ENCODE measurements at places on chromosomes 12 and 14.

DNA sequence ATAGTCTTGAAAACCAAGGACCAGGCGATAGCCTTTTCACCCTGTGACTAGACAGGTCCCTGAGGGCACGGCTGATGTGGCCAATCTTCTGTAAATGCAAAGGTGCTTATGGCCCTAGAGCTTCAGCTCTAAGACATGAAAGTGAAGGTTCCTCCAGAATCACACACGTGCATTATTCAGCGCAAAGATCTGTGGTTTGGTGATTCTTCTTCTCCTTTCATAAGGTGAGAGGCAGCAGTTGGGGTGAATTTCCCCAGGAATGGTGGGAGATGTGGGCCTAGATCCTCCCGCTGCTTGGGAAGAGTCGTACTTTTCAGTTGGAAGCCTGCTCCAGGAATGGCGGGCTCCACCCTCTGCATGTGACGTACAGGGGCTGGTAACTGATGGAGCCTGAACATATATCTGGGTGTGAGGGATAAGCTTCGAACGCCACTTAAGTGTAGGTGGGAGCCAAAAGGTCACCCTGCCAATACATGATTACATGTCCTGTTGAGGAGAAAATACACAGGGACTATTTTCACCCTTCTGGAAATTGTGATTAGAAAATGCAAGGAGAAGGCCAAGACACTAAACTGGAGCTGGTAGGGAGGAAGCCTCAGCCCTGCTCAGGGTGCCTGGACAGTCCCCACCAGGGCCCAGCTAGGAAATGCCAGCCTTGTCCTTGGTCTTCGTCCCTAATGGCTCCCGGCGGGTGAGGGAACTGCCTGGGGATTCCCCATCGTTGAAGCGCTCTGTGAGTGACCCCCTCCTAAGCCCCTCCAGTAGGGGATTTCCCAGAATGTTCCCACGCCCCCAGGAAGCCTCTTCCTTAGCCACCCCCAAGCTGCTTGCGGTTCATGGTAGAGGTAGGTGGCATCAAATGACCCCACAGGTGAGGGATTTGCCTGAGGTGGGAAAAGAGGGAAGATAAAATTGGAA is 17.6 kb downstream of the BATF start:
- DNase-seq, result no peak

- DNase-seq, result no peak
Measured at GRCh38 chr12:54383041-54383609, 1.4 kb downstream of the ZNF385A start.

DNA sequence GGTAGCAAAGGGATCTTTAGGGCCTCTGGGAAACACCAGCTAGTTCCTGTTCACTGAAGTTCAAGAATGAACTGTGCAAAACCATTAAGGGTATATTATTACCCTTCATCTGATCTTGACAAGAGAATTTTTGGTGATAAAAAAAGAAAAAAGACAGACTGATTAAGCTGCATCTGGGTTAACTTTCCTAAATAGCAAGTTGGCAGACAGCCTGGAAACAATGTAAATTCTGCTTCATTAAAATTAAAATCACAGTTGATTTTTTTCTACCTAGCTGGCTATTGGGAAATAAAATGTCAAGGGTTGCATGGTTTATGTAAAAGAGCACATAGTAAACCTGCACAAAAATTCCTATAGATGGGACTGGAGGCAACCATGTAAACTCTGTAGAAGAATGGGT is 126.6 kb upstream of the PRKD1 start:
- DNase-seq, result no peak

GRCh38 chr14:55192054-55192621 is 753 bp upstream of the DLGAP5 start:
- DNase-seq, result no peak

DNA sequence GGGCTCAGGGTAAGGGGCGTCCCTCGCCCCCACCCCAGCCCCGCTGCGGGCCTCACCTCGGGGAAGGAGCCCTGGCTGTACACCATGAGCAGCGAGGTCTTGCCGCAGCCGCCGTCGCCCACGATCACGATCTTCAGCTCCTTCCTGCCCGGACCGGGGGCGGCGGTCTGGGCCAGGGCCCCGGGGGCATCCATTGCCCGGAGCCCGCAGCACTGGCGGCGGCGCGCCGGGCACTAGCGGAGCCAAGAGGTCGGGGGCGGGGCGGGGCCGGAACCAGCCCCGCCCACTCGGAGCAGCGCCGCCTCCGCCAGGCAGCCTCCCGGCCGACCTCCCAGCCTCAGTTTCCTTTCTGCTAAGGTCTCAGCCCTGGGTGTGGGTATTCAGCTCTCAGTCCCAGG is at the start of gene RHOF:
RHOF (minus strand) TSS at position 249 of the 398 bp plus-strand sequence; CDS start at position 194, 55 bp downstream.
- no peak for DNase-seq

DNA sequence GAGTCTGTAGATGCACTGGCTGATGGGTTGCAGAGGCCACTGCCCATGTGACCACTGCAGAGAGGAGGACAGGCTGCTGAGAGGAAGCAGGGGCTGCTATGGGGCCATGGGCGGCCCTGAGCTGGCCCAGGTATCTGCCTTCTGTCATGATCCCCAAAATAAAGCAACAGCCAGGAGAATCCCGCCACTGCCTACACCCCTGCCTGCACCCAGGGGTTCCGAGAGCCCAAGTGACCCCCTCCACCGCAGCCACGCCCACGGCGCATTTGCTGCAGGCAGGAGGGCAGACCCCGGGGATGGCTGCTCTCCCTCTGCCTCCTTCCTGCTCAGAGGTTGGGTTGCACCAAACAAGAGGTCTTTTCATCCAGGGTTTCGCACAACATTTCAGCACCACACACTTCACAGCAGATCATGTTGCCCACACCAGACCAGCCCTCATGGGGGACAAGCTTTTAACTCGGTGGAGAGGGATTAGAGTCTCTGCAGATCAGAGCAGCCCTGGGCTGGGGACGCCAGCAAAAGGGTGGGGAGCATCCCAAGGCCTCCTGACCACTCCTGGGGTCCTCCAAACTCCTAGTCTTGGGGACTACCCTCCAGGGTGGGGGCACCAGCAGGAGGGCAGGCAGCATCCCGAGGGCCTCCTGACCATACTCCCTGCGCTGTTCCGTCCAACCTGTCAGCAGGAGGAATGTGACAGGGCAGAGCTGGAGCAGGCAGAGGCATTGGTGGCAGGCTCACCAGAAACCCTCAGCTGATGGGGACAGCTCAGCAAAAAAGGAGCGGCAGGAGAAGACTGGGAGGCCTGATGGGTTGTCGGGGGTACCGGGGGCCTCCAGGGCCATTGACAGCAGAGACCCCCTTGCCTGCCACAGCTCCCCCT is 14.1 kb downstream of the CCDC85C start:
- DNase-seq, result no peak

DNA sequence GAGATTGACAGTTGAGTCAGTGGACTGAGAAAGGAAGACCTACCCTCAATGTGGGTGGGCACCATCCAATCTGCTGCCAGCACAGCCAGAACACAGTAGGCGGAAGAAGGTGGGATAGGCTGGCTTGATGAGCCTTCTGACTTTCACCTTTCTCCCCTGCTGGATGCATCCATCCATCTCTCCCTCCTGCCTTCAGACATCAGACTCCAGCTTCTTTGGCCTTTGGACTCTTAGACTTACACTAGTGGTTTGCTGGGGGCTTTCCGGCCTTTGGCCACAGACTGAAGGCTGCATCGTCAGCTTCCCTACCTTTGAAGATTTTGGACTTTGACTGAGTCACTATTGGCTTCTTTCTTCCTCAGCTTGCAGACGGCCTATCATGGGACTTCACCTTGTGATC is 456.5 kb upstream of the MIS18BP1 start:
- DNase-seq, result no peak

- DNase-seq, result no peak
Measured at GRCh38 chr12:18101043-18101442, 11.1 kb upstream of the RERGL start.

DNA sequence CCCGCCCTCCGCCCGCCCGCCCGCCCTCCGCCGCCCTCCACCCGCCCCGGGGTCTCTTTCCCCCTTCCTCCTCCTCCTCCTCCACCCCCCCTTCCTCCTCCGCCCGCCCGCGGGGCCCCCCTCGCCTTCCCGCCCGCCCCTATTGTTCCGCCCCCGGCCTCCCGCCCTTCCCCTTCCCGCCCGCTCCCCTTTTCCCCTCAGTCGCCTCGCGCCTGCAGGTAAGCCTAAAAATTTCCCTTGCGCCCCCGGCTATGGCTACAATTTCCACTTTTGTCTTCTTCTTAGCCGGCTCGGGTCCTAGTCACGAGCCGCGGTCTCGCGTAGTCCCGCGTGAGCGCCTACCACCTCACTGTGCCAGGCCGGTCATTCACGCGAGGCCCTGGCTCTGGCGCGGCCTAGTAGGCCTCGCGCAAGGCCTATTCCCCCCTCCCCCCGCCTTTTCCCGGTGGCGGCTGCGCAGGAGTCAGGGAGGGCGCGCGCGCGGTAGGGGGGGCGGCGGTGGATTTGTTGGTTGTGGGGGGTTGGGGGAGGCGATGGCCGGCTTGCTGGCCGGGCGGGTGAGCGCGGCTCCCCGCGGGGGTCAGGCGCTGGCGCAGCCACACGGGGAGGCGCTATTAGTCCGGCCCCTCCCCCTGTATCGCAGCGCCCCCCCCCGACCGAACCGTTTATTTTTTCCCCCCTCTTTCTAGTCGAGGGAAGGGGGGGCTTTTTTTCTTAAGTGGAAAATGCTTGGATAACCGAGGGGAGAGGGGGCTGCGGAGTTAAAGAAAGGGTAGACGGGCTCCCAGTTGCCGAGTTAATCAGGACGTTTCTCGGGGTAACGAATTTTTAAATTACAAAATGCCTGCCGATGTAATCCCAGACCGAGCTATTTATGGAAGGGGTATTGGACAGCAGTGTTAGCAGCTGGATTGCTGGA is 516 bp downstream of the PCBP2 start:
- no peak for DNase-seq

- DNase-seq, result no peak
Measured at GRCh38 chr12:117235261-117235660, 45.0 kb upstream of the FBXO21 start.

GRCh38 chr12:2449586-2449985 is 345.2 kb upstream of the FKBP4 start:
- no peak for DNase-seq

DNA sequence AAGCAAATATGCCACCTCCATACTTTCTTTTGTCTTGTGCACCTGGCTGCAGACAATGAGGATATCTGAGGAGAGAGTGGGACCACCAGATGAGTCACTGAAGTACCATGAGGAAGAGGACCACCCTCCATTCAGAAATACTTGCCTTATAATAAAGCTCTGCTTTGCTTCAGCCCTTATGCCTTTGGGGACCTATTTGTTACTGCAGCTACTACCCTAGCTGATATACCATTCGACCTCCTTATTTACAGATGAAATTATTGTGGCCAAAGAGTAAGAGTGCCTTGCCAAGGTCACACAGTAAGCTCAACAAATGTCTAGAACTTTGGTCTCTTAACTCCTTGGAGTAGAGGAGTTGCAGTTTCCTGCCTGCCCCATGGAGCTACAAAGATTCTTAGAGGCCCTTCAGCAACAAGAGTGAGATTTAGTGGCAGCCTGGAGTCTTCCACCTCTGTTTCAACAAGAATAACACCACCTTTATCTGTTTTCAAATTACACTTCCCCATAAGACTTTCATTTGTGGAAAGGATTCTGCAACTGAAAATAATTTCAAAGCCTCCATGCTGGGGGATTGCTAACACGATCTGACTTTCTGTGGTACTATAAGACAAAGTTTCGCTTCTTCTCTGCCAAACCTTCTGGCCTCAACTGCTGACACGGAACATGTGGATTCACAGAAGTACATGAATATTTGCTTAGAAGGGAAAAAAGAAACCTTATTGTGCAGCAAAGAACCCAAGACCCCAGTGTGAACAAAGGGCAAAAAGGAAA is 3.6 kb downstream of the CMKLR1 start:
- DNase-seq, result no peak

GRCh38 chr14:98578204-98578603 is 693.8 kb downstream of the BCL11B start:
- no peak for DNase-seq

DNA sequence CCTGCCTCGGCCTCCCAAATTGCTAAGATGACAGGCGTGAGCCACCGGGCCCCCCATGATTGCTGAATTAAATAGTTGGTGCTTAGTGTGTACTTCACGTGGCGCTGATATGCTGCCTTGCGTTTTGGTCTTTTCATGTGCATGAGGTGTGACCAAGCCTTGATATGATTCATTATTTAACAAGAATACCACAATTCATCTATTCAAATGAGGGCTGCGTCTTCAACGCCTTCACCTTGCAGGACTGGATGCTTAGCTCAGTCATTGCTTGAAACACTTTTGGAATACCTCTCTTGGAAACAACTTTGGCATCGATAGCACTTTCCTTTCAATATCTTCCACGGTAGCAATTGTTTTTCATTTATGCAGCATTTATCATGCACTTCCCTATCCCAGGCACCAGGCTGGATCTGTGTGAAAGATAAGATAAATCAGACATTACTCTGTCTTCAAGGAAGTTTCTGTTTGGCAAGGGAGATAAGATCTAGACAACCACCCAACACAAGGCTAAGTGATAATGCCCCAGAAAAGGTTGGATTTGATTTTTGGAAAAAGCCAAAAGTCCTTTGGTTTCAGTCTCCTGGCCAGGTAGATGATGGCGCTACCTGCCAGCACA is 1.3 kb upstream of the TEAD4 start:
- no peak for DNase-seq

DNA sequence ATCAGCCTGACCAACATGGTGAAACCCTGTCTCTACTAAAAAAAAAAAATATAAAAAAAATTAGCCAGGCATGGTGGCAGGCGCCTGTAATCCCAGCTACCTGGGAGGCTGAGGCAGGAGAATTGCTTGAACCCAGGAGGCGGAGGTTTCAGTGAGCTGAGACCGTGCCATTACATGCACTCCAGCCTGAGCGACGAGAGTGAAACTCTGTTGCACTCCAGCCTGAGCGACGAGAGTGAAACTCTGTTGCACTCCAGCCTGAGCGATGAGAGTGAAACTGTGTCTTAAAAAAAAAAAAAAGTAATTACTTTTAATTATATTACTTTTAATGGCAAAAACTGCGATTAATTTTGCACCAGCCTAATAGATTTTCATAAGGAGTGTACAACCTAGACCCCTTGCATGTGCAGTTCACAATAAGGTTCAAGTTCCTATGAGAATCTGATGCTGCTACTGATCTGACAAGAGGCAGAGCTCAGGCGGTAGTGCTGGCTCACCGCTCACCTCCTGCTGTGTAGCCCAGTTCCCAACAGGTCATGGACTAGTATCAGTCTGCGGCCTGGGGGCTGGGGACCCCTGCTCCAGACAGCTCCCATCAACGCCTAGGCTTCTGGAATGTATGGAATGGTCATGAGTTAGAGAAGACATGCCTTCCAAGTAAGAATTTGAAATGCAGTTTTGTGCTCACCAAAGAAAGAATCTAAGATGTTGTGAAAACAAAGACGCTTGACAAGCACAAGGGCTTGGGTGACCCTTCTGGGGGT is 10.1 kb downstream of the LTB4R start:
- DNase-seq, result no peak

GRCh38 chr14:20499881-20500280 is 5.5 kb upstream of the RNASE10 start:
- DNase-seq, result no peak

DNA sequence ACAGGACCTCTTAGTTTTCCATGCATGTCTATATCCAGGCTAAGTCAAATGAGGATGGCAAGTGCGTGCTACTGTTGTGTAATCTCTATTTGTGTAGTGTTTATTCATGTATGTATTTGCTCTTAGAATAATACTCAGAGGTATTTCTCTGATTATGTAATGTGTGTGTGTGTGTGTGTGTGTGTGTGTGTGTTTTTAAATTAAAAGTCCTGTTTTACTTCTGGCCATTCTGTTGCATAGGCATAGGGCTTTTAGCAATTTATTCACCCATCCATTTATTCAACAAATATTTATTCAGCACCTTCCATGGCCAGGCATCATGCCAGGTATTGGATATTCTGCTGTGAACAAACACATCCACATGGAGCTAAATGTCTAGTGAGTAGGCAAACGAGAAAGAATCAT is 63.5 kb downstream of the PELI2 start:
- peak; percentile 99 for DNase-seq

Measured in DMS153 (cell line).